ENCODE measurements at places on chromosomes 4 and X.
A peak's percentile ranks its signal among the peaks of the same experiment; 100 is the strongest.

DNA sequence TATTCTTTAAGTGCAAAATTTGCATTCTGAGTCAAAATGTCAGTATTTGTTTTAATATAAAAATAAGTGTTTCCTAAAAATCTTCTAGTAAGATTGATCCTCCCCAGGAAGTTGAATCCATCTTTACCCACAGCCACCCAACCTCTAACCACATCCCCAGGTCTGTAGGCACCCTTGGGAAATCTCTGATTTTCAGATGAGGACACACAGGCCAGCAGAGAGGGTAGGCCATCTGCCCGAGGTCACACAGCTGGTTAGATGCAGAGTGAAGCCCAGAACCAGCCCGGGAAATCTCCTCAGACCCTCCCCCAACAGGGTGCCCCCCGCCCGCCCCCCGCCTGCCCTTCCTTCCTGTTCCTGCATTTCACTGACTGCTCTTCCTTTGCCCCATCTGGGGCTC lies 277.5 kb downstream of the FBXW7 start:
- DNase-seq: no peak

- no peak for DNase-seq
These were observed 44.7 kb downstream of the SLC10A7 start for GRCh38 chr4:146477054-146477453.

DNA sequence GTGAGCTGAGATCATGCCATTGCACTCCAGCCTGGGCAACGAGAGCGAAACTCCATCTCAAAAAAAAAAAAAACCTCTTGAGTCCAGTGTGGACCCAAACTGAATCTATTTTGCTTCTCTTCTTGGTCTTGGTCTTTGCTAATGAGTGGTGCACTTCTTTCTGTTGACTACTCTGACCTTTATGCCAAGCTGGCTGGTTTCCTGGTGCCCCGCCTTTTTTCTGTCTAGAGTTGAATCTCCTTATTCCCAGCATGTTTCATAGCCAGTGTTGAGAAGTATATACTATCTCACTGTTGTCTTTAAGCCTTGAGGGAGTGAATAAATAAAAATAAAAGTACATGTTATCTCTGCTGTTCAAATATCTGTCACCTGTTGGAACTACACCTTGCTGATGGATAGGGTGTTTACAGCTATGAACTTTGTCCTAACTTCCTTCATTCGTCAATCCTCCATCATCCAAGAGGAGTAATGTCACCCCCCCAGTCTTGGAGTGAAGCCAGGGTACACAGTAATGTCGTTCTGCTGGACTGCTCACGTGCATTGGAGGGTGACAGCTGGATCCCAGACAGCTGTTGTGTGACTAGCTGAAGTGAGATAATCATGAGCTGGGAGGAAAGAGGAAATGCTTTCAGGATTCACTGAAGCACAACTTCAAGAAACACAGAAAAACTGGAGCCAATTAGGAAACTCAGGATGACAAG lies 99.3 kb upstream of the PRKG2 start:
- DNase-seq: peak; percentile 26

DNA sequence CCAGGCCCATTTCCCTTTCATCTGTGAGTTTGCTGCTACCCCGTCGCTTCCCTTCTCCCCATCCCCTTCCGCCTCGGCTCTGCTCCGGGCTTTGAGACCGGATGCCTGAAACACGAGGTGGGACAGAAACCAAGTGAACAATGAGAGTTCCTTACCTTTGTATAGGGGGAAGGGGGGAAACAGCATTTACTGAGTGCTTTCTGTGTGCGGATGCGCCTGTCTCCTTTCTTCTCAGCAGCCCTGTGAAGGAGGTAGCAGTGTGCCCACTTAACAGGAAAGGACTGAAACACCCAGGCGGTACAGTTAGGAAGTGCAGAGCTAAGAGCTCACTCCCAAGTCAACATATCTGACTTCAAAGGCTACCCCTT lies 43.2 kb upstream of the TMSB15B start:
- DNase-seq: no peak

GRCh38 chr4:141851246-141851891 lies 215.0 kb downstream of the IL15 start:
- no peak for DNase-seq

Measured in left ventricle myocardium superior (tissue), 1 donor.